ENCODE measurements at places on chromosomes 6 and 20.

DNA sequence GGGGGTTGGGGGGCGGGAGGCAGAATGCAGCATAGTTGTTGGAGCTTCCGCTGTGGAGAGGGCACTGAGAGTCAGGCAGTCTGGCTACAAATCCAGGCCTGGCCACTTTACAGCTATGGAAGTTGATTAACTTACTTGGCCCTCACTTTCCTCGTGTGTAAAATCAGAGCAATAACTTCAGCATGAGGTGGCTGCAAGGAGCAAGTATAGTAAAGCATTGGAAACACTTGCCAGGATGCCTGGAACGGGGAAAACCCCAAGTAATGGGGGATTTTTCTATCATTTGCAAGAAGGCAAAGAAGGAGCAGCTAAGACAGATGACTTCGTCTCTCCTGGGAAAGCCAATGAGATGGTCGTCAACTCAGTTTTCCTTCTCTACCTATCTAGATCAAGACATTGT, 35.8 kb downstream of the AGPAT4 start:
- no peak for DNase-seq

DNA sequence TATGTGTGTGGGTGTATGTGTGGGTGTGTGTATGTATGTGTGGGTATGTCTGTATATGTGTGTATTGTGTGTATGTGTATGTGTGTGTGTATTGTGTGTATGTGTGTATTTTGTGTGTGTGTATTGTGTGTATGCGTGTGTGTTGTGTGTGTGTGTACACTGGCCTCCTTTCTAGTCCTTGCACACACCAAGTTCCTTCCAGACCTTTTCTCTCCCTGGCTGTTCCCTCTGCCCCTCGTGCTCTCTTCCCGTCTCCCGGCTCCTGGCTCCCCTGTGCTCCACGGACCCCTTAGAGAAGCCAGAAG, 11.4 kb downstream of the VSTM2L start:
- no peak for DNase-seq

GRCh38 chr20:4894981-4895381, 106.3 kb downstream of the SLC23A2 start:
- DNase-seq, result no peak

- no peak for DNase-seq
These were observed 815.5 kb downstream of the BCKDHB start for GRCh38 chr6:80921861-80922460.

- DNase-seq, result no peak
These were observed 769 bp downstream of the CCN6 start for GRCh38 chr6:112054555-112055190.

DNA sequence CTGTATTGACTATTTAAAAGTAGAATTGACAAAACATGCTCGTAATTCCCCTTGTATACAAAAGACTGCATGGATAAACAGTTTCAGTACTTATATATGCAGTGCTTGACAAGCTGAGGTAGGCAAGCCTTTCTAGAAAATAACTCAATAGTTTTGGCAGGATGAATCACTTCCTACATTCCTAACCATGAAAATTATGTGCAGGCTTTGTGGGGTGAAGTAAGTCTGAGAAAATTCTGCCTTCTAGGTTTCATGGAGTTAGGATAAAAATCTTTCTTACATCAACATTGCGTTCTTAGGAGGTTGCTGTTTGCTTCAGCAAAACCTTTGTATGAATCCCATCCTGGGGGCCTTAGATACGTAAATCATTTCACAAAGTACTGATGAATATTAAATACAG, 801.4 kb upstream of the EYS start:
- no peak for DNase-seq

DNA sequence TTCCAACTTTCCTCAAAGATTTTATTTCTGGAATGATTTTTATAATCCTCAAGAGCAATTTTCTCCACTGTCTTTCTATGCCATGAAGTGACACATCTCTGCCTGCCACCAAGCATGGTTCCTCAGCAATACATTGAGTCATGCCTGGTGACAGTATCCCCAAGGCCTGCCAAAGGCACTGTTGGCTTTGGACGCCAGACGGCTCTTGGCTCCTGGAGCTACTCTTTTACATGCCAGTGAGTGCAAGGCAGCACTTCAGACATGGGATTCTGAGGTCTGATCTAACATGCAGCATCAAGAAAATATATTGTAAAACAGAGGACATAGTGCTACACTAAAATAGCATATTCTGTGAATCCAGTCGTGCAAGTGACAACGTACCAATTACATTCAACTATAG, 20.1 kb upstream of the PLEKHG1 start:
- no peak for DNase-seq

Measured in memory B cell (primary cell).